Renal pelvis (tissue), 12 donors: ENCODE measurements at places on chromosomes 2 and 18. TPM values are rescaled to one million over a fixed set of nuclear protein-coding genes. Genes with fewer than 3 reads are reported as not detected.

PROC gene
- 2.9 TPM for polyA plus RNA-seq

IL1RN gene
- polyA plus RNA-seq: 3.0 TPM

AQP4 gene
- polyA plus RNA-seq: 0.64 TPM

AKAIN1 gene
- polyA plus RNA-seq: not detected

LYPD6 gene
- polyA plus RNA-seq: 18.2 TPM

EN1 gene
- not detected for polyA plus RNA-seq

CAPN14 gene
- 0.07 TPM for polyA plus RNA-seq

UBE2E3 gene
- polyA plus RNA-seq: 207 TPM

DPYSL5 gene
- 7.2 TPM for polyA plus RNA-seq

TLX2 gene
- 0.17 TPM for polyA plus RNA-seq

CDKL4 gene
- 0.56 TPM for polyA plus RNA-seq

TRIM54 gene
- 4.4 TPM for polyA plus RNA-seq

CGREF1 gene
- polyA plus RNA-seq: 5.7 TPM

IL1B gene
- 0.27 TPM for polyA plus RNA-seq

MAP3K19 gene
- 0.36 TPM for polyA plus RNA-seq

GKN2 gene
- not detected for polyA plus RNA-seq

MYO7B gene
- 32.4 TPM for polyA plus RNA-seq

ANKRD62 gene
- polyA plus RNA-seq: 0.07 TPM

FN1 gene
- 399 TPM for polyA plus RNA-seq

ST6GAL2 gene
- polyA plus RNA-seq: 11.5 TPM

RESP18 gene
- polyA plus RNA-seq: not detected

RUFY4 gene
- polyA plus RNA-seq: 0.43 TPM

LRRTM1 gene
- polyA plus RNA-seq: 41.7 TPM

XPO1 gene
- polyA plus RNA-seq: 263 TPM
